ENCODE measurements at places on chromosomes 2 and 18.

GRCh38 chr18:55189972-55190371 lies 230.7 kb upstream of the CCDC68 start:
- DNase-seq = no peak

DNA sequence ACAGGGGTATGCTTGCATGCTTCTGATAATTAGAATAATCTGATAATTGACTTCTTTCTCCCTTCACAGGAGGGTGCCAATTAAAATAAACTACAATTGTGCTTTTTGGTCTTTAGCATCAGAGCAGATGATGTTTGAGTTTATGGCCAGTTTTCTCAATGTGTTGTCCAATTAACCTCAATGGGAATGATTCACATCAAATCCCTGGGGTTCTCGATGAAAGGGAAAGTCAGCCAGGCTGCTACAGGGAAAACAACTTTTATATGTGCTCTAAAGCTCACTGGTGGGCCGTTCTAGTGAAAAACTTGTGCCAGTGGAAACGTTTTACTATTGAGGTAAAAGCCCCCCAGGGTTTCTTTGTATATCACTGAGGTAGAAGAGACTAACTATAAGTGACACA lies 887.3 kb upstream of the CRIM1 start:
- no peak for DNase-seq

GRCh38 chr2:217465100-217465499 lies 537.7 kb downstream of the TNS1 start:
- no peak for DNase-seq

GRCh38 chr18:12362473-12363174 lies 14.4 kb downstream of the AFG3L2 start:
- no peak for DNase-seq

GRCh38 chr18:67954594-67954993 lies 438.1 kb upstream of the DSEL start:
- no peak for DNase-seq

GRCh38 chr18:58505181-58505580 lies 123.7 kb downstream of the ALPK2 start:
- DNase-seq = no peak

DNA sequence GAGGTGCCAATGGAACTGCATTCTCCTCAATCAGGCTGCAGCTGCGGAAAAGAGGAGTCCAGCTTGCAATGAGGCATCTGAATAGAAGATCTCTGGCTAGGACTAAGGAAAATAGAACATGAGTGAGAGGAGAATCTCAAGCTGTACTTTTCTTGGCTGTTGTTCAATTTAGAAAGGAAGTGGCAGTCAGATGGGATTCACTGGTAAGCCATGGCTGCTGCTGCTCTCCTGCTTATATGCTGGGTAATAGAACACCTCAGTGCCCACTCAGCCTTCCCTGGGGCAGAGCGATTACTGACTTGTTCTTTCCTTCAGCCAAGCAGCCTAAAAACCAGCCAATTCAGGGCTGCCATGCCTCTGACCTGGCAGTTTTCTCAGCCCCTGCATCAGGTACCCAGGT lies 17.6 kb upstream of the CHST9 start:
- DNase-seq = no peak

- no peak for DNase-seq
These were observed 25.8 kb upstream of the TMEM182 start for GRCh38 chr2:102736110-102736409.

DNA sequence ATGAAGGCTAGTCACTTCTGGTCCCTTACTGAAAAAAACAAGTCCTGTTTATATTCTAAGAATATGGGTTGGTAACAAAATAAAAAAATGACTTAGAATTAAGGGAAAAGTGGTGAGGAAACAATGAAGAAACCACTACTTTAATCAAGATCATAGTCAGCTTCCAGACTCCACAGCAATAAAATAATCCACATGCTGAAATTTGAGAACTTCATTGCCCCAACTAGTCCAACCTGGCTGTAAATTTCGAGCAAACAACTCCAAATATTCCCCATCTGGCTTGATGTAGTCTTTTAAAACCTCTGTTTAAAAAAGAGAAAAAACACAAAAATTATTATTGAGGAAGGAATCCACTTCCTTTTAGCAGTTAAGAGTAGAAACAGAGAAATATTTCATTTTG lies 32.5 kb downstream of the METTL4 start:
- DNase-seq = no peak

DNA sequence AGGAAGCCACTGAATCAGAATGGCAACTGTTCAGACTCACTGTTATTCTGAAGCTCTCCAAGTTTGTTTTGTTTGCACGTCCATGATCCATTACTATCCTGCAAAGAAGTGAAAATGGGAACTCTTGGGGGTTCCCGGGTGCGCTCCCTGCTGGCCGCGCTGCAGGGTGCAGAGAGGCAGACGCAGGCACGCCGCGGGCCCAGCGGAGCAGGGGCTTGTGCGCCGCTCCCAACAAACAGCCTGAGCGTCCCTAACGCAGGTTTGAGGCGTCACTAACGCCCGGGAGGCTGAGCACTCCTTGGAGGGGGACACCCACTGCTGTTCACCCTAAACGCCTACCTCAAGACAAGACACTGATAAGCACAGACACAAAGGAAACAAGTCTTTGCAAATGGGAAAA lies 14.3 kb upstream of the PIEZO2 start:
- DNase-seq = no peak
